ENCODE measurements at places on chromosomes 13 and 19. TPM values are rescaled to one million over a fixed set of nuclear protein-coding genes. Genes with fewer than 3 reads are reported as not detected.

CERS1 gene
- total RNA-seq: not detected

NLRP9 gene
- total RNA-seq: not detected

ZNF490 gene
- total RNA-seq: 6.2 TPM

IFI30 gene
- 10.6 TPM for total RNA-seq

IL12RB1 gene
- 22.5 TPM for total RNA-seq

DNA sequence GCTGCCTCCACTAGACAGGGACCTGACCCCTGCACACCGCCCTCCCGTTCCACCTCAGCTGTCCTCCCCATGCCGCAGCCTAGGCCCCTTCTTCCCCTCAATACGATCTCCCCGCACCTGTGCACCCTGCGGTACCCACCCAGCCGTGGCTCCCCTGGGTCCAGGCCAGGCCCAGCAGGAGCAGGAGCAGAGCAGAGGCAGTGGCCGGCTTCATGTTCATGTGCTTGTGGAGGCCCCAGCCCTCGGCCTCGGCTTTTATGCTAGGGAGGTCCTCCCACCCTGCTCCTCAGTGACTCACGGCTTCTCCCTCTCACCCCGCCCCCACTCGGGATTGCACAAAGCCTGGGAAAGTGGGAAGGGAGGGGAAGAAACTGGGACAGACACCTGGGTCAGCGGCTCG lies 11.4 kb upstream of the KRTDAP start:
- no peak for DNase-seq
- no peak overlapping the region for H3K27ac ChIP-seq
- peaks cover 4% of the 10 kb centered on the region for H3K4me1 ChIP-seq
- H3K27me3 ChIP-seq: peaks cover 10% of the 10 kb centered on the region
- H3K36me3 ChIP-seq: no peaks in the 10 kb centered on the region

GRCh38 chr19:16911046-16911445 lies 22.2 kb downstream of the F2RL3 start:
- no peaks in the 10 kb centered on the region for H3K4me1 ChIP-seq
- H3K27ac ChIP-seq: no peak overlapping the region
- no peaks in the 10 kb centered on the region for H3K36me3 ChIP-seq
- no peak for DNase-seq
- H3K27me3 ChIP-seq: no peaks in the 10 kb centered on the region
- no peak overlapping the region for H3K4me3 ChIP-seq

DNA sequence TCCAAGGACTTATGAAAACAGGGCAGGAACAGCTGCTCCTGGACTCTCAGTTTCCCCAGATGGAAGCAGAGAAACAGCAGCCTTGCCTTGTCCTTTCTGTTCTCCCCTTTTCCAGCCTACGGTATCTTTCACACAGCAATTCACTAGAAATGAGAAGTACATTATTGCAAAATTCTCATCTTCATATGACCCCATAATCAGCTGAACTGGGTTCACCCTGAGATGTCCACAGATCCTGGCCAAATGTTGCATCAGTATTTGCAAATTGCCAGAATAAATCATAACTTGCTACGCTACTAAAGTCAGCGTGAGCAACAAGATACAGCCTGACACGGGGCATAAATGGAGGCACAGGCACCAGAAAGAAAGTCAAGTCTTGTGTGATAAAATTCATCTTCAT lies 16.1 kb downstream of the VSTM1 start:
- H3K4me3 ChIP-seq: no peak overlapping the region
- no peak overlapping the region for H3K27ac ChIP-seq
- no peak for DNase-seq
- peaks cover 8% of the 10 kb centered on the region for H3K27me3 ChIP-seq
- H3K36me3 ChIP-seq: no peaks in the 10 kb centered on the region

GRCh38 chr13:32905864-32906180 lies 110.4 kb upstream of the KL start:
- no peak overlapping the region for H3K27ac ChIP-seq
- H3K4me3 ChIP-seq: no peak overlapping the region
- H3K27me3 ChIP-seq: no peaks in the 10 kb centered on the region

DNA sequence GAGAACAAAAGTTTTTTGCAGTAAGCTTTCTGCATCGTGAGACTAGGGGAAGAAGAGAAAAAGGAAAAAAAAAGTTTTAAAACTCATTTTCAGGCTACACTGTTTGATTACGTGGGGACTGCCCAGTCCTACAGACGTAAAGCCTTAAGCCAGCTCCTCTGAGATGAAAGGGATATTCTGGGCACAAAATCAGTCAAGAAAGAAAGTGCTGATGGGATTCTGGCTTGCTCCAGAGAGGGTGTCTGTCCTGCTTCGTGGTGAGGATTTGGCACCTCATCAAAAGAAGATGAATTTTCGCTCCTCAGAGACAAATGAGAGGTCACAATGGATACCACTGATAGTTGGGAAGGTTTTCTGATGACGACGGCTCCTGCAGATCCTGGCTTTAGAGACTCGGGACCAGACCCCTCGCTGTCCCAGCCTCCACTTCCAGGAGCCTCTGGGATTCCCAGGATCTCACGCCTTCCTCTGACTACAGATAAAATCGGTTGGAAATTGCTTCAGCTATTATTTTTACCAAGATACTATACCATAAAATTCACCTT lies 9.7 kb downstream of the TEX29 start:
- DNase-seq: no peak
- H3K27me3 ChIP-seq: no peaks in the 10 kb centered on the region
- H3K36me3 ChIP-seq: no peaks in the 10 kb centered on the region
- no peak overlapping the region for H3K4me3 ChIP-seq
- no peaks in the 10 kb centered on the region for H3K4me1 ChIP-seq
- H3K27ac ChIP-seq: no peak overlapping the region

DNA sequence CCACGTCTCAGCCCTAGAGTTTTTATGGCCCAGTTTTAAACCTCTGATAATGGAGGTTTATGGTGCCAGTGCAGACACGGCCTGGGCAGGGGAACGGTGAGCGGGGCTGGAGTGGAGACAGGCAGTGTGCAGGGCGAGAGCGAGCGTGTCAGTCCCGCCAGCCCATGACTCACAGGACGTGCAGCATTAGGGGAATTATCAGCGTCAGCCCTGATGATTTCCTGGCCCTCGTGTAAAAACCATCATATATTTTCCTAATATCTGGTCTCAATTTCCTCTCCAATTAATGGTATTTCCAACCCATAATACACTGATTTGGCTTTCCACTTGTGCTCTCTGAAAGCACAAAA lies 104.6 kb upstream of the VSTM2B start:
- no peaks in the 10 kb centered on the region for H3K36me3 ChIP-seq
- H3K4me3 ChIP-seq: no peak overlapping the region
- H3K27ac ChIP-seq: no peak overlapping the region
- H3K27me3 ChIP-seq: no peaks in the 10 kb centered on the region
- no peak for DNase-seq

DNA sequence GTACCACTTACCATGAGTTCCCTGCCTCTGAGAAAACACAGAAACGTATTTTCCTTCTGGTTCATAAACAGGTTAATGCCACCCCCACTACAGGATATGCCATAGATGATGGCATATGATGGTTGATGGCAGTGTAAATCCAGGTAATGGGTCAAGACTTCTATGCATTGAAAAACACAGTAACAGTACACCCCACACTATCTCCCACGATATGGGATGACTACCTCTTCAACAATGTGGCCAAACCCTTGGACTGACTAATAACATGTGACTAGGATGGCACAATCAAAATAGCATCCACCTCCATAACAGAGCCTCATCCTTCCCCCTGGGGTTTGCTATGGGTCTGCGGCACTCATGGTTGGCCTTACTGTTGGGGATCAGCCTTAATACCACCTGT lies 22.0 kb downstream of the ZNF235 start:
- no peaks in the 10 kb centered on the region for H3K27me3 ChIP-seq
- H3K4me1 ChIP-seq: no peaks in the 10 kb centered on the region

- no peak overlapping the region for H3K27ac ChIP-seq
- H3K4me1 ChIP-seq: peaks cover 2% of the 10 kb centered on the region
- H3K36me3 ChIP-seq: no peaks in the 10 kb centered on the region
- DNase-seq: no peak
Observed at GRCh38 chr19:42048992-42049391, 21.0 kb downstream of the GRIK5 start.
